ENCODE measurements at places on chromosomes 12 and 14. TPM values are rescaled to one million over a fixed set of nuclear protein-coding genes. Genes with fewer than 3 reads are reported as not detected.

The PSME2 gene
- total RNA-seq: 39.0 TPM

The GALNT16 gene
- not detected for total RNA-seq

The NANOG gene
- under 0.01 TPM for total RNA-seq

The CFAP54 gene
- total RNA-seq: under 0.01 TPM

The FOXN4 gene
- total RNA-seq: not detected

The CLEC4D gene
- total RNA-seq: not detected

The LRP1 gene
- 26.3 TPM for total RNA-seq

The DHRS2 gene
- total RNA-seq: 0.07 TPM

The RBM23 gene
- 65.0 TPM for total RNA-seq

The AQP6 gene
- total RNA-seq: not detected

The DDX23 gene
- total RNA-seq: 95.1 TPM

The ISCA2 gene
- total RNA-seq: 23.9 TPM

The DNAJC22 gene
- not detected for total RNA-seq

The STON2 gene
- total RNA-seq: 96.0 TPM

The GLI1 gene
- 0.14 TPM for total RNA-seq

All from nasal cavity respiratory epithelium epithelial cell of viscerocranial mucosa (primary cell).